ENCODE measurements at places on chromosomes 2 and 18.

DNA sequence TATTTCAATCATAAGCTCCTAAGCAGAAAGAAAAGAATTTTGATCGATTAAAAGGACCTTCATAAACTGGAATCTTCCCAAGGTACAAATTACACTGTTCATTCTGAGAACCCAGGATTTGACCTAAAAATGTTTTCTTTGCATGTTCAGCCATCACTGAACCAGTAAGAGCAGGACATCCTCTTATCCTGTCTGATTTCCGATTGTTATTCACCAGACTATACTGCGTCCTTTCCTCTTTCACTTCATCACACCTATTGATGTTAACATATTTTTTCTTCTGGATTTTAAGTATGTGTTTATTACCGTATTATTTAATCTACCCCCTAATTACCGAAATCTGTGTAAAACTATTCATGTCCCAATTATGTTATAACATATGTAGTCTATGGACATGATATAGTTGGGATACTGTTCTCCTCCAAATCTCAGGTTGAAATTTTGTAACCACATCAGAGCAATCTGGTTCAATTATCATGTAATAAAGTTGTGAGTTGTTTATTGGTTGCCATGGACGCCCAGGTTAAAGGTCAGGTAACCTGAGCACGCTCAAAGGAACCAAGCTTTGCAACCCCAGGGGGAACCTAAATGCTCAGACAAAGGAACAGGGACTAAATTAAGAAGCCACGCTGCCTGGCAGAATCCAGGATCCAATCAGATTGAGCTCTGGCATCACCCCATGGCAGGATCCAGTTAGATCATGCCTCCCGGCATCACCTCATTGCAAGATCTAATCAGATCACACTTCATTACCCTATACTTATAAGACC is 11.6 kb upstream of the TBC1D8 start:
- DNase-seq = no peak
- no peaks in the 10 kb centered on the region for H3K36me3 ChIP-seq
- H3K4me1 ChIP-seq = no peaks in the 10 kb centered on the region
- no peak overlapping the region for H3K27ac ChIP-seq

GRCh38 chr2:54577944-54578647 is 122.0 kb downstream of the SPTBN1 start:
- no peak overlapping the region for H3K4me3 ChIP-seq
- H3K27ac ChIP-seq = peak overlapping the region; percentile 28
- peaks cover 8% of the 10 kb centered on the region for H3K36me3 ChIP-seq
- no peak for DNase-seq
- H3K4me1 ChIP-seq = peaks cover 92% of the 10 kb centered on the region

DNA sequence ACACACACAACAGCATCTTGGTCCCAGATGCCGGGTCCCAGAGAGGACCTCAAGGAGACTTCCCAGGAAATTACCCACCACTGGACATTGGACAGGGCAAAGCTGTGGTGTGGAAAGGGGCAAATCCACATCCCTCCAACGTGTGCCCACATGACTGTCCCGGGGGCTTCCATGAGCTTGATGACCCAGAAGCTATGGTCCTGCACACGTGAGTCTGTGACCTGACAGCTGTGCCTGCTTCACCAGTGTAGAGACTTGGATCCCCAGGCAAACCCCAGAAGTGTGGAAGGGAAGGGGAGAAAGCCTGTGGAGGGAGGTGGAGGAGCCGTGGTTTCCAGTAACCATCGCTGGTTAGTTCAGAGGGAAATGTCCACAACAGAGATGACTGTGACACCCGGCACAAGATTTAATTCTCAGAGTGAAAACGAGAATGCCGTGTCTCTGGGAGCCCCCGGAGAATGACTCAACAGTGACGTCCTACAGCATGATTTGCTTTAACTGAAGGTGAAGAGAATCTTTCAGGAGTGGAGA is 19.1 kb upstream of the GPR55 start:
- peaks cover 5% of the 10 kb centered on the region for H3K36me3 ChIP-seq
- DNase-seq = peak; percentile 89
- peaks cover 22% of the 10 kb centered on the region for H3K27me3 ChIP-seq
- peaks cover 33% of the 10 kb centered on the region for H3K4me1 ChIP-seq
- peak overlapping the region; percentile 54 for H3K4me3 ChIP-seq

GRCh38 chr18:62198259-62198658 is 11.2 kb downstream of the RELCH start:
- peaks cover 56% of the 10 kb centered on the region for H3K4me1 ChIP-seq
- H3K36me3 ChIP-seq = peaks cover 3% of the 10 kb centered on the region
- no peaks in the 10 kb centered on the region for H3K27me3 ChIP-seq
- no peak overlapping the region for H3K27ac ChIP-seq

DNA sequence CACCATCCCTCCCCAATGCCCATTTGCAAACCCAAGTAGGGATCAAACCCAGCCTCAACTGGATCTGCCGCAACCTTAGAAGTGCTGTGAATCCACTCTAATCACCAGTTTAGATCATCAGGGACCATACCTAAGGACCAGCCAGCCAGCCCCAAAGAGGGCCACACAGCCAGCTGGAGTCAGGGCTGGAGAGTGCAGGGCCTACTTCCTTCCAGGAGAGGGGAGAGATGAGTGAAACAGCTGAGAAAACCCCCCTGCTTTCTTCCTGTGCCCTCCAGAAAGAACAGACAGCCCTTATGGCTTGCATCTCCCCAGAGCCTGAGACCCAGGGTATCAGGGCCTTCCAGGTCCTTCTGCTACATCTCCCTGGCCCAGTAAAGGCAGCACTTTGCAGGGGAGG is 25.8 kb downstream of the YPEL5 start:
- DNase-seq = no peak
- no peaks in the 10 kb centered on the region for H3K27me3 ChIP-seq
- no peak overlapping the region for H3K27ac ChIP-seq

GRCh38 chr2:237092506-237092905 is 6.8 kb downstream of the COPS8 start:
- peaks cover 30% of the 10 kb centered on the region for H3K36me3 ChIP-seq
- H3K27me3 ChIP-seq = no peaks in the 10 kb centered on the region
- H3K4me1 ChIP-seq = peaks cover under 1% of the 10 kb centered on the region
- no peak for DNase-seq
- no peak overlapping the region for H3K27ac ChIP-seq

Data from activated CD4-positive, alpha-beta memory T cell treated with anti-CD3 and anti-CD28 coated beads for 36 hours (primary cell).